Kidney epithelial cell (primary cell): ENCODE measurements at places on chromosomes 7 and 10.

DNA sequence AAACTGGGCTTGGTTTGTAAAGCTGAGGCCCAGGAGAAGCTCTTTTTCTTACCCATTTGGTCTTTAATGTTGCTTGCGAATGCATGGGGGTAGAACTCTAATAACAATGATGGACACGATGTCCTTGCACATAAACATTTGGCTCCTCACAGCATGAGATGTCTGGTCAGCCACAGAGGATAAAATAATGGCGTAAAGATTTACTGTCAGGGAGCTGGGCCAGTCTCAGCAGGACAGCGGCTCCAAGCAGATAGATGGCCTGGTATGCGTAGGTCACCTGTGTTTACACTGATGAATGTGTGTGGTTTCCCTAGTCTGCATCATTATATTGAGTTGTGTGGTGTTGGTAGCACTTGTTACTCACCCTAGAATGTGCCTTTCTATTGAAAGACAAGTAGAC is 537.4 kb downstream of the CNTNAP2 start:
- DNase-seq, result peak; percentile 10

DNA sequence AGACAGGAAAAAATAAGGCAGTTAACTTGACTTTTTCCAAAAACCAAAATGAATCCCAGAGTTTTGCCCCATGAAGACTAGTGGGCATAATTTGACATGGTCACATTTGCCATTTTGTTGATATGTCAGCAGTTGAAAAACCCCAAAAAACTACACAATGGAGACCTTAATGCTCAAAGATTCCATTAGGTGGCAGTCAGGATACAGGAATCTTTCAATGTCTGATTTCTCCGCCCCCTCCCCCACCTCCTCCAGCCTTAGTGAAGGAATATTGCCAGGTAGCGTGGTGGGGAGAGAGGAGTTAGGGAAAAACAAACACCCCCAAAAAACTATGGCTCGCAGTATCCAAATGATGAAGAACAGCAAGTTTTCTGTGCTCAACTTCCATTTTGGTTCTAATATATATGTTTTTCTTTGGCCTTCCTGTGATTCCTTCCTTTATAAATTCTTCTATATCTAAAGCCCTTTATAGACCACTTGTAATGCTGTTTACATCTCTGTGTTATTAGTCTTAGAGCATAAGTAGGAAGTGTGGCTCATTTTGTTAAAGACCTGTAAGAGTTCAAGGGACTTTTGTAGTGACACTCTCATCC is 6.7 kb upstream of the SMNDC1 start:
- DNase-seq, result no peak

DNA sequence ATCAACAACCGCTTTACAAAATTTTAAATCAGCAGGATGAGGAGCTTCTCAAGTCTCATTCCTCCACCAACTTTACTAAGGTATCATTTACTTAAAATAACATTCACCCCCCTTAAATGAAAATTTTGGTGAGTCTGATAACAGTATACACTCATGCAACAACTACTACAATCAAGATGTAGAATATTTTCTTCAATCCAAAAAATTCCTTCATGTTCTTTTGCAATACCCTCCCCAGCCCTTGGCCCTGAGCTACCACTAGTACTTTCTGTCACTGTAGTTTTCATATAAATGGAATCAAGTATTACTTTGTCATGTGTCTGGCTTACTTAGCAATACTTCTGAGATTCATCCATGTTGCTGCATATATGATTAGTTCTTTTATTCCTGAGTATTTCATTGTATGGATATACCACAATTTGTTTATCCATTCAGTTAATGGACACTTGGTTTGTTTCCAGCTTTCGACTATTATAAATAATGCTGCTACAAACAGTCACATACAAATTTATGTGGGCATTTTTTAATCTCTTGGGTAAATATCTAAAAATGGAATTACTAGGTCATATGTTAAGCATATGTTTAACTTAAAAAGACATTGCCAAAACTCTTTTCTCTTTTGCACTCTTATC is 43.0 kb downstream of the NT5C2 start:
- DNase-seq, result no peak

GRCh38 chr10:49287689-49288340 is 11.2 kb upstream of the C10orf71 start:
- DNase-seq, result no peak

DNA sequence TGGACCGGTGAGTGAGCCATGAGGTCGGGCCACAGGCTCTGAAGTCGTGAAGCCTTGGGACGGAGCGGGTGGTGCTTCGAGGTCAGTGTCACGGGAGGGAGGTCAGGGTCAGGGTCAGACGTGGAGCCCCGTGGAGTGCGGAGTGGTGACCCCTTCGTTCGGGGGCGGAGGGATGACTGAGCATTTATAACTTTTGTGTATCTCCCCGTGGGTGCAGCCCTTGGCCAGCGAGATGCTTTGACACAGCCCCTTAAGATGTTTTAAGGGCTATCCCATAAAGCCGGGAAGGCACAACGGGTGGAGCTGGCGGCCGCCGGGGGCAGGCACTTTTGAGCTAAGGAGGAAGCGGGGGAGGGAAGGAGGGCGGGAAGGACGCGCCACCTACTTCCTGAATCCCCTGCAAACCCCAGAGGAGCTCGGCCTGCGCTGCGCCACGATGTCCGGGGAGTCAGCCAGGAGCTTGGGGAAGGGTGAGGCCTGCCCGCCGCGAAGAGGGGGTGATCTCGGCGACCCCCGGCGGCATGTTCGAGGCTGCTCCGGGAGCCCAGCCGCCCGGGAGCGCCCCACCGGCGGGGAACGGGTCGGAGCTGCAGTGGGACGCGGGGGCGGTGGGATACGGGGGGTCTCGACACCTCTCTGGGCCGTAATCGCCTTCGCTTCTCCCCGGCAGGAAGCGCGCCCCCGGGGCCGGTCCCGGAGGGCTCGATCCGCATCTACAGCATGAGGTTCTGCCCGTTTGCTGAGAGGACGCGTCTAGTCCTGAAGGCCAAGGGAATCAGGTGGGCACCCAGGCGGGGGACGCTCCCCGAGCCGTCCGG is at the start of gene GSTO1:
Gene GSTO1, plus strand, starts transcription at position 400 of the 818 bp plus-strand sequence. Its CDS starts 37 bp downstream, at position 437.
- no peak for DNase-seq

- DNase-seq, result no peak
Observed at GRCh38 chr7:87067788-87068187, 8.3 kb upstream of the ELAPOR2 start.

- no peak for DNase-seq
Observed at GRCh38 chr10:88012641-88013040, 149.2 kb downstream of the PTEN start.

GRCh38 chr7:95501261-95501832 is 15.6 kb downstream of the ASB4 start:
- no peak for DNase-seq

- no peak for DNase-seq
Observed at GRCh38 chr10:122257041-122257440, 14.1 kb upstream of the BTBD16 start.

- DNase-seq, result no peak
Observed at GRCh38 chr7:76371396-76371795, 12.6 kb upstream of the YWHAG start.

DNA sequence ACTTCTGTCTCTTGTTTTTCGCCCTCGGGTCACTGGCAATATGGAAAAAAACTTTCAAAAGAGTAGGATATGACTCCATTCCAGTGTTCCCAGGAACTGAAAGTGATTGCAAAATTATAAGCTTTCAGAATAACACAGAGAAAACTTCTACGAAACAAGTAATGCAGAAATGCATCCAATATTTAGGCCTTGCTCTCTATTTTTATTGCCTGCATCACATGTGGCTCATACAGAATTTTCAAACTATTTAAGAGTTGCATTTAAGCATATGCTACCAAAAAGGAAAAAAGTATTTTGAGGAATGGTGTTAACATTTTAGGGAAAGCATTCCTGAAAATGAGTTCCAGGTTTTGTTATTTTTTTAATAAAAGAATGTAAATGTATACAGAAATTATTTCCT is 228.0 kb downstream of the CACNB2 start:
- no peak for DNase-seq

- DNase-seq, result no peak
Observed at GRCh38 chr10:30847642-30848041, 184.0 kb downstream of the ZNF438 start.

- DNase-seq, result no peak
Observed at GRCh38 chr10:79203833-79204232, 135.1 kb downstream of the ZMIZ1 start.

DNA sequence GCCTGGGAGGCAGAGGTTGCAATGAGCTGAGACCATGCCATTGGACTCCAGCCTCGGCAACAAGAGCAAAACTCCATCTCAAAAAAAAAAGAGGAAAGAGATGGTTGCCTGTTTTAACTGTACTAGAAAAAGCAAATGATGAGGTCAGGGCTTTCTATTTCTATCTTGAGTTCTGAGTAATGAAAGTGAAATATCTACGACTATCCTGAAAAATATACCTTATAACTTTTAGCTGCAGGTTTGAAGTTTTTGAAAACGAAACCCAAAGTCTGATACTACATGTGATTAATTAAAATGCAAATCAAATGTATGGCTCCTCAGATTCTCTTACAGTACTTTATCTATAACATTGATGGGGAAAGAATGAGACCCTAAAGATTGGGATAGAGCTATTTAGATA is 636.2 kb upstream of the LRRN3 start:
- no peak for DNase-seq

DNA sequence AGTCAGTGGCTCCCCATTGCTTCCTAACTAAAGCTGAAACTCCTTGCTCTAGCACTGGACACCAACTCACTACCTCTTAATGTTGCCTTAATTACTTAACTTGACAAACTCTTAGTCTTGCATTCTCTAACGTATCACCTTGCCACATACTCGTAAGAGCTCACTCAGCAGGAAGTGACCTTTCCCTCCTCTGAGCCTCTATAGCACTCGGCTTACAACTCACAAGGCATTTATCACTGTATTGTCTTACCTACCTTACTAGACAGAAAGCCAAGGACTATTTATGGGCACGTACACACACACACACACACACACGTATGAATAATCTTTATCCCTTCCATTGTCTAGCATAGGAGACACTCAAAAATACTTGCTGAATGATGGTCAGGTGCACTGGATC is 21.2 kb downstream of the CEP41 start:
- no peak for DNase-seq

- DNase-seq, result no peak
Observed at GRCh38 chr7:128265906-128266300, 24.8 kb downstream of the LEP start.

DNA sequence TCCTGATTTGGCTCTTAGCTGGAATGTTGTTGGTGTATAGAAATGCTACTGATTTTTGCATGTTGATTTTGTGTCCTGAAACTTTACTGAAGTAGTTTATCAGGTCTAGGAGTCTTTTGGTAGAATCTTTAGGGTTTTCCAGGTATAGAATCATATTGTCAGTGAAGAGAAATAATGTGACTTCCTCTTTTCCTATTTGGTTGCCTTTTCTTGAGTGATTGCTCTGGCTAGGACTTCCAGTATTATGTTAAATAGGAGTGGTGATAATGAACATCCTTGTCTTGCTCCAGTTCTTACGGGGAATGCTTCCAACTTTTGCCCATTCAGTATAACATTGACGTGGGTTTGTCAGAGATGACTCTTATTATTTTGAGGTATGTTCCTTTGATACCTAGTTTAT is 52.0 kb downstream of the ZNF783 start:
- no peak for DNase-seq

DNA sequence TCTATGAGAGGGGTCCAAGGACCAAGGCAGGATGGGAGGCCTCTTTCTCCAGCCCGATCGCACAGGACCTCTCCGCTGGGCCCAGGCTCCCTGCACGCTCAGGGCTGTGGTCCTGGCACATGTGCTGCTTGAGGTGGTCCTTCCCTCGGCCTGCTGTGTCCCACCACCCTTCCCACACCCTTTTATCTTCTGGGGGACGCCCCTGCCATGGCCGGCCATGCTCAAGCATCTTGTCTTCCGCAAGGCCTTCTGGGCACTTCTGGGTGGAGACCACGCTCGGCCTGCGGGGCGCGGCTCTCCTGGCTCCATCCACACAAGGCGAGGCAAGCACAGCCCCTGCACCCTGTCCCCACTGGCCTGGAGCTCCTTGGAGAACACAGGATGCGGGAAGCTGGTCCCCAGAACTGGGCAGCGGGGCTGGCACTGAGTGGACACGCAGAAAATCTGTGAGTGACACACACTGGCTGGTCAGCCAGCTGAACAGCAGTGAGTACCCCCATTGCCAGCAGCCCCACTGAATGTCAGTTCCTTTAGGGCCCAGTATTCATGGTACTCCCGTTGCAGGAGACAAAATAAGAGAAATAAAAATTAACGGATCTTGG is 115.9 kb downstream of the TCERG1L start:
- no peak for DNase-seq

- no peak for DNase-seq
Observed at GRCh38 chr10:100325158-100325557, 4.9 kb downstream of the PKD2L1 start.

GRCh38 chr10:116768786-116769185 is 26.4 kb upstream of the HSPA12A start:
- DNase-seq, result no peak

GRCh38 chr7:128431221-128431620 is 21.4 kb upstream of the IMPDH1 start:
- DNase-seq, result no peak

DNA sequence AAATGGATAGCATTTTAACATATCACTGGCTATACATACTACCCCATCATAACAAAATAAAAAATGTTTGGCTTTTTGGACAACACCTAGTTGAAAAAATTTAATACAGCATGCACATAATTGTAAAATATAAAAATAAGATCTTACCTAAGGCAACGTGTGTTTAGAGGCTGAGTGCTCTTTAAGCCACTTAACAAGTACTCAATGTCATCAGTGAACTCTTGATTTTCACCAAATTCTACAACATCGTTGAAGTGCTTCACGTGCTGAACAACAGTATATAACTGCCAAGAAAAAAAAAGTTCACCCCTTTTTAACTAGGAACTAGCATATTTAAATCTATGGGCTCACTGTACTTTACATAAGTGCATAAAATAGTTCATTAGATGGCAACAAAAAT is 49.5 kb downstream of the WAPL start:
- no peak for DNase-seq

DNA sequence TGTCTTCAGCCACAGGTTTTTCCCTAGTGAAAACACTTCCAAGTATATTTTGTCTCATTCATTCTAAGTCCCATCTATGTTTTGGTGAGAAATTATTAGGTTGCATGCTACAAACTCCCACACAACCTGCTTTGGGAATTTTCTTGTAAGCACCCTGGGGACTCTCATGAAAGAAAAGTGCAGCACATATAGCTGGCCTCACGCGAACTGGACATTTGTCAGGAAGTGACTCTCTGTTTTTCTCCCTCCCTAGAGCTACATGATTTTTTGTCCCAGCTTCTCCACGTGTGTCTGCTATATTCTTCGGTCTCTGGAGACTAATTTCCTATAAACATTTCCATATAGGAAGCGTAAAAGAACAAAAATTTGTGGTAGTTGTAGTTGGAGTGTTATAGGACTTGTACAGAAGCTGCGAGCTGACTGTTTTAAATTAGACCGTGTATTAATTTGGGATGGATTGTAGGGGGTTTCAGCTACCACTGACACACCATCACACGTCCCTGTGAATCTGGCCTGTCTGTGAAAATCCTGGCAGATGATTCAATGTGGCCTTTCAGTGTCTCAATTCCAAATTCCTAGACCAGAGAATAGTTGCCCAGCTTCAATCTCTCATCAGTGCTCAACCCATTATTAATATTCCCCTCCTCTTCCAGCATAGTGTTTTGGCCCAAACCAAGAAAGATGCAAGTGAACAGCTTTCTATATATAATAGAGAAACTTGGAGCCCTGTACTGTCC is 40.2 kb downstream of the ARL4A start:
- no peak for DNase-seq
